ENCODE measurements at places on chromosomes 1 and 21.

DNA sequence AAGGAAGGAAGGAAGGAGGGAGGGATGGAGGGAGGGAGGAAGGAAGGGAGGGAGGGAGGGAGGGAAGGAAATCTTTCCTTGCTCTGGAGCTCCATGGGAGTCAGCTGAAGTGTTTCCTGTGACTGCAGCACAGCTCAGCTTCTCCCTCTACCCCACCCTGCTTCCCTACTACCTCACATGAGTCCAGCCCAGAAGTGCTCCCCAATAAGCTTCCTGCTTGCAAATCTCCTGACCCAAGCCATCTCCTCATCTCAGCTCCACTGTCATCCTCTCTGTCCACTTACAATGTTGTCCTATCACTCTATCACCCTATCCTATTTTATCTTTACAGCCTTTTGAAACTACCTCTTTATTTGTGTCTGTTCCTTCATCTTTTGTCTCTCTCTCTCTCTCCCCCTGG lies 52.9 kb upstream of the SSBP3 start:
- DNase-seq = no peak

DNA sequence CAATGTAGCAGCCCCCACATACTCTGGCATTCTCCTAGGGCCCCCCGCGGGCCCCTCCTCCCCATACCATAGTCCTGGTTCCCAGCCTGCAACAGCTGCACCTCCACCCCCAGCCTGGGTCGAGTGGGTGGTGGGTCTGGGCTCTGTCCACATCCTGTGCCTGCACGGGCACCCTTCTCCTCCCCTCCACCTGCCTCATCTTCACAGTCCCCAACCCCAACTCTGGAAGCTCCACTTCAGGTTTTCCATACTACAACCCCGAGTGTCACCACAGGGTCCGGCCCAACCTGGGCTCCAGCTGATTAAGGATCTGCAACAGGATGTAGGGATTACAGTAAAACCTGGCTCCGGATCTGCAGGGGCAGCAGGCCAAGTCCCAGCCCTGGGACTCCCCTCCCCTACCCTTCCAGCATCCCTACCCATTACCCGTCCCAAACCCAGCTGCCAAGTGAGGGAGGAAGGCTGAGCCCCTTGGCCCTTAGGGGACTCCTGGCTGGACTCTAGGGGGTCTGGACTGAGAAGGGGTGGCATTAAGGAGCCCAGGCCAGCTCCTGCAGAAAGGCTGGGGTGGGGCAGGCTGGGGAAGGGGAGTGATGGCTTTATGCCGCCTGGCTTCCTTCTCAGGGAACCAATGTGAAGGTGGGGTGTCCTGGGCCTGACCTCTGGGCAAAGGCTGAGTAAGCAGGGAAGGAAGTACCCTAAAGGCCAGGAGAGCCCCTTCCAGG lies 116.8 kb downstream of the CASZ1 start:
- DNase-seq = no peak

DNA sequence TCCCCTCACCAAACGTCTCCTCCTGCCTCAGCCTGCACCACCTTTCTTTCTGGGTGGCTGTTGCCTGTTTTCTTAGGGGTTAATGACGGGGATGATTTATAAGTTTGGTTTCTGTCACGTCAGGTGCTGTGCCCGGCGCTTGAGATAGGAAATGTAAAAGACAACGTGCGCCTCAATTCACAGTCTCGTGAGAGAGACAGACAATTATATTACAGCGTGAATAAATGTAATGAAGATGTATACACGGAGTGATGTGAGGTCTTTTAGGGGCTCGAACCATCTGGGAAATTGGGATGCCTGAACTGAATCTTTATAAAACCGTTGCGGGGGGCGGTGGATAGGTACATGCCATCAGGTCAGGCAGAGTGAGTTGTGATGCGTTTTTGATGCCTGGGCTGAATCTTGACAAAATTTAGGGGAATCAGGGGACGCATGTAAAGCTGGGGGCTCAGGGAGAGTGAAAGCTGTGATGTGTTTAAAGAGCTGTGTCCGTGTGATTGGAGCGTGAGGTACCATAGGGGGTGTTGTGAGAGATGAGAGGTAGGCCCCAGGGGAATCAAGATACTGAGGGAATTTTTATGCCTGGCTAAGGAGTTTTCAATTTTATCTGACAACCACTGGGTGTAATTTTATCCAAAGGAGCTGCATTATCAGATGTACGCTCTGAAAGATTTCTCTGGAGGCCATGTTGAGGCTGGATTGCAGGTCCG lies 831 bp downstream of the TIPRL start:
- DNase-seq = no peak

DNA sequence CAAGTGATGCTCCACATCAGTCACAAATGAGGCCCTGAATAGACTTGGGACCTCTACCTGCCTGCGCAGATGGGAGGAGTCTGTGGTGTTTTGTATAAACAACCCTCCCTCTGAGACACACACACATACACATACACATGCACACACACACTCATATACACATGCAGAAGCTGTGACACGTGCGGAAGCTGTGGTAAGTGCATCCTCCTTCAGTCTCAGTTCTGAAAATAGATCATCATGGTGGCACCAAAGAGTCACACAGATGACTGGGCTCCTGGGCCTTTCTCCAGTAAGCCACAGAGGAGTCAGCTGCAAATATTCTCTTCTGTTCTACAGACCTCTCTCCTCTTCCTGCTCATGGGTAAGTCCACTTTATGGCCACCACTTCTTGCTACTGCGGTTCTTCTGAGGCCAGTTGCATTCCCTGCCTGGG lies at the start of gene LY9:
Gene LY9 (plus strand): TSS at position 224 of the 433 bp plus-strand sequence. CDS start 14 bp downstream, at position 238.
- no peak for DNase-seq

GRCh38 chr1:87872189-87872588 lies 543.5 kb downstream of the LMO4 start:
- DNase-seq = no peak

- no peak for DNase-seq
These were observed 1.9 kb downstream of the S1PR1 start for GRCh38 chr1:101238681-101239094.

- DNase-seq = no peak
These were observed 204.4 kb downstream of the PLA2G4A start for GRCh38 chr1:187032982-187033692.

DNA sequence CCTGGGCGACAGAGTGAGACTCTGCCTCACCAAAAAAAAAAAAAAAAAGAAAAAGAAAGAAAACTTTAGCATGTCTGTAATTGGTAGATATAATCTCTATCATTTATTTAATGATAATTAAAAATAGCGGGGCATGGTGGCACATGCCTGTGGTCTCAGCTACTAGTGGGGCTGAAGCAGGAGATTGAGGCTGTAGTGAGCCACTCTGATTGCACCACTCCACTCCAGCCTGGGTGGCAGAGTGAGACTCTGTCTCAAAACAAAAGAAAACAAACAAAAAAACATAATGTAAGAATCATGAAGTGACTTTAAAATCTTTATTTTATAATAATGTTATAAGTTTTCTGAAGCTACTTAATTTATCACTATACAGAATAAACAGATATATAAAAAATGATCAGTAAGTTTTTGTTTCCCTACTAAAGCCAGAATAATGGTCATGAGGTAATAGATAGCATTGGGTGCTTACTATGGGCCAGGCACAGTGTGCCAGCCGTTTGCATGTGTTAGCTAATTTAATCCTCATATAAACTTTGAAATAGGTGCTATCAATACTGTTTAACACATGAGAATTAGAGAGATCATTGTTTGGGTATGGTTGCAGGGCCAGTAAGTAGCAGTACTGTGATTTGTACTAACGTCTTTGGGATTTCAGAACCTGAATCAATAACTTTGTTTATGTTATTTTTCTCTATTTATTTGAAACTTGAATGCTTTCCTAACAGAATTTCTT lies 23.8 kb downstream of the CLIC4 start:
- no peak for DNase-seq

DNA sequence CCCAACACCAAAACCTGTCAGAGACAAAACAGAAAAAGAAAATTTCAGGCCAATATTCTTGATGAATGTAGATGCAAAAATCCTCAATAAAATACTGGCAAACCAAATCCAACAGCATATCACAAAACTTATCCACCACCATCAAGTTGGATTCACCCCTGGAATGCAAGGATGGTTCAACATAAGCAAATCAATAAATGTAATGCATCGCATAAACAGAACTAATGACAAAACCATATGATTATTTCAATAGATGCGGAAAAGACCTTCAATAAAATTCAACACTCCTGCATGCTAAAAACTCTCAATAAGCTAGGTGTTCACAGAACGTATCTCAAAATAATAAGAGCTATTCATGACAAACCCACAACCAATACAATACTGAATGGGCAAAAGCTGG lies 3.8 kb upstream of the OR2L5 start:
- DNase-seq = no peak

DNA sequence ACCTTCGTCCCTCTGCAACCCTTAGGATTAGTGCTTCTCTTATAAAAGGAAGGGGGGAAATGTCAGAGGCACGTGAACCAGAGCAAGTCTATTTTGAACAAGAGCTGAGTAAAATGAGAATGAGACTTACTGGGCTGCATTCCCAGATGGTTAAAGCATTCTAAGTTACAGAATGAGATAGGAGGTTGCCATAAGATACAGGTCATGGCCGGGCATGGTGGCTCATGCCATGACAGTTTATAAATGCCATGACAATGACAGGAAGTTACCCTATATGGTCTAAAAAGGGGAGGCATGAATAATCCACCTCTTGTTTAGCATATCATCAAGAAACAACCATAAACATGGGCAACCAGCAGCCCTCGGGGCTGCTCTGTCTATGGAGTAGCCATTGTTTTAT lies 2.5 kb upstream of the AQP10 start:
- no peak for DNase-seq

- DNase-seq = peak; percentile 47
These were observed 773 bp upstream of the DDX59 start for GRCh38 chr1:200670242-200671118.

Data from NCI-H774 (cell line).